ENCODE measurements at places on chromosomes 6 and 20.

DNA sequence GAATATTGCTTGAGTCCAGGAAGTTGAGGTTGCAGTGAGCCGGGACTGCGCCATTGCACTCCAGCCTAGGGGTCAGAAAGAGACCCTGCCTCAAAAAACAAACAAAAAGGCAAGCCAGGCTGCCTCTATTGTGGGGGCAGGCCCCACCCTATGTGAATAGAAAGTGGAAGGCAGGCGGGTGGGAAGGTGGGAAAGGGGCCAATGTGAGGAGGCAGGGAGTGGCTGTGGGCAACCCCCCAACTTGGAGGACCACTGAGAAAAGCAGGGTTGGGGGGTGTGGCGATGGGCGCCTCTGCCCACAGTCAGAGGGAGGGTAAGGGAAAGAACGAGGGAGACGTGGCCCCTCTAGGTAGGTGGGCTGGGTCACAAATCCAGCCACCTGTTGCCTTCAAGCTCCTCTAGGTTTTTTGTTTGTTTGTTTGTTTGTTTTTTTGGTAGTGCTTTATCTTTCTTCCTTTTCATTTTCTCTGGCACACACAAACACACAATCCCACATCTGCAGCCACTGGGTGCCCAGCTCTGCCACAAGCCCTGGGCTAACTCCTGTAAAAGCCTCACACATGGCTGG lies 5.3 kb upstream of the AP5S1 start:
- no peak for DNase-seq

DNA sequence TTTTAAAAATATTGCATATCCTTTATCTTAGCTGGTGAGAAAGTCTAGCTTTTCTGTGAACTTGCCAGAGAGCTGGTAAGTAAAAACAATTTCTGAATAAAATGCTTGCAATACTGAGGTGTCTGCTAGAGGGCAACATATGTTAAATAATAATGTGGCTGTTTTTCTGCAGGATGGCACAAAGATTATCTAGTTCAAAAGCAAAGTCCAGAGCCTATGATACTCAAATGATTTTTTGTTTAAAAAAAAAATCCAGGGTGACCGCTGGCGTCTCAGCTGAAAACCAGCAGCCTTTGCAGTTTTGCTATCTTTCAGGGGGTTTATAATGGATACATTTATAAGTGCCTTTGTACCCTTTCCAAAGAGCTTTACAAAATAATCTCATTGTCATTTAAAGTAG lies 194.9 kb downstream of the PHACTR1 start:
- DNase-seq = no peak

DNA sequence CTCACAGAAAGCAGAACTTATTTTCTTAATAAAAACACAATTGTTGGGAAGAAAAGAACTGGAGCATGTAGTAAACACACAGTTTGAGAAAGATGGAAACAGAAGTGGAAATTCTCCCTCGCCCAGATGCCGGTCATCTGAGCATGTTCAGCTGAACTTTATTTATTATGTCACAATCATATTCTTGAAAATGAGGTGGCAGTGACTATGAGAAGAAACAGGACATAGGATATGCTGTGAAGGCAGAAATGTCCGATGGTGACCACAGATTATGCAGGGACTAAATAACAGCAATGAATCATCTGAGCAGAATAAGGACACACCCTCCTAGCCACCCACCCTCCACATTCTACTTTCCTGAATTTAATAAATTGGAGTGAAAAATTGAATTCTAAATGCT lies 425.3 kb upstream of the NOX3 start:
- DNase-seq = no peak

DNA sequence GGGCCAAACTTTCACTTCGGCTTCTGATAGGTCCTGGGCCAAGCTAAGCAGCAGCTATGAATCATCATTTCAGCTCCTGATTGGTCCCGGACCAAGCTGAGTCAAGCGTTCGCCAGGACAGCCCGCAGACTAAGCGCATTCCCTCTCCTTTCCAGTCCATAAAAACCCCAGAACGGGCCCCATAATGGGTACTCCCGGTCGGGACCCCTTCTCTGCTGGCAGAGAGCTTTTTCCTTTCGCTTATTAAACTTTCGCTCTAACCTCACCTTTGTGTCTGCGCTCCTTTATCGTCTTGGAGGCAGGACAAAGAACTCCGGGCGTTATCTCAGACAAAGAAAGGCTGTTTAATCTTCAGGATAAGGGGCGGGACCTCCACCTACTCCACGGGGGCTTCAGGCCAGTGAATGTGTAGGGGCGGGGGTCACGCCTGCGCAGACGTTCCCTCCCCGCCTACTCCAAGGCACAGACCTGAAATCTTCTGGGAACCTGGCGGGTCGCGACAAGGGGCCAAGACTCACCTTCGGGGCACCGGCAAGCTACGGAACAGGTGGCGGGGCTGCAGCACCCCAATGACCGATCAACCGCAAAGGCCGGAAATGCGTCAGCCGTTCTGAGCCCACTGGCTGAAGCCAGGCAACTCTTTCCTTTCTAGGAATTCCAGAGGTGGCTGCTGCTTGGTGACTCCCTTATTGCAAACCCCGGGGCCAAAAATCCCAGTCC lies at the start of gene ZSCAN31:
Gene ZSCAN31, minus strand, starts transcription at position 585 of the 720 bp plus-strand sequence. CDS start 6,465 bp downstream, outside the sequence.
- DNase-seq = peak; percentile 90

DNA sequence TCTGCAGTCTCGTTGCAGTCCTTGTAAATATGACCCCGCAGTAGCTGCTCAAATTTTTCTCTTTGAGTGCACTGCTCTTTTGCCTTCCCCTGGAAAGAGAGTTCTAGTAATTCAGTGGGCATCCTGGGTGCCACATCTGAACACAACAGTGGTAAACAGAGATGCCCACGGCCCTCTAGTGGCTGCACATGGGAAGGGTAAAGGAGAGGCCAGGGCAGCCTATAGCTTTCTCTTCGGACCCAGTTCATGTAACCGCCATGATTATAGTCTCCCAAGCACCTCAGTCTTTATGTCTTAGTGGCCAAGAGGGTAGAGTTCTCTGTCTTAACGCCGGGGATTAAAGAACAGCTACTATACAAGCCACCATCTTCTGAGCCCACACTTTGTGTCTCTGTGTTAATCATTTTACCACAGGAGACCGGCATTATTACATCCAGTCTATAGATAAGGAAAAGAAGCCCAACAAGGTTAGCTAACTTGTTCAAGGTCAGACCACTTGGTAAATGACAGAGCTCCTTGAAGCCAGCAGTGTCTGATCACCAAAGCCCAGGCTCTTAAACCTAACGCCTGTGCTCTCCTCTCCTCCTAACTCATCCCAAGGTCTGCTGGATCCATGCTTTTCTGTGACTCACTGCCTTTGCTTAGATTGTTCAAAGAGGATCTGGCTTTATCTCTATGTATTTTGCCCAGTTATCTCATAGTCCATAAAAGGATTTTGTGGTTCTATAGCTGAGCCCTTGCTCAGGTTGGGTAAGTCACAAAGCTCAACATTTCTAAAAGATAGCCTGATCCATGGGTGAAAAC lies 81.8 kb downstream of the ISM1 start:
- no peak for DNase-seq

- DNase-seq = no peak
Observed at GRCh38 chr6:145090801-145091585, 644.3 kb downstream of the EPM2A start.

DNA sequence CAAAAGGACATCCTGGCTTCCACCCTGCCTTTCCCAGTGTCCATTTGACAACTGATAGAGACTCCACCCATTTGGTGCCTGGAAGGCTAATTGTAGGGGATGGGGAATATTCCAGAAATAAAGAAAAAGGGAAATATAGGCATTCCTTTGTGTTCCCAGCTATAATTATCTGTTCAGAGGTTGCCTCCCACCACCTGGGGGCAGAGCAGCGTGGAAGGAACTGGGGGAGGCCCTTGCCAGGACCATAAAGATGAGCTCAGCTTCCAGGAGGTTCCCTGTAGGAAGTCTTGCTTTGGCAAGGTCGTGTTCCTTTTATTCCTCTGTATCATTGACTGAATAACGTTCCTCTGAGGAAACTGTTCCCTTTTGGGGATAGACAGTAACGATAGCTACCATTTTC lies 214.7 kb downstream of the TFAP2C start:
- no peak for DNase-seq

DNA sequence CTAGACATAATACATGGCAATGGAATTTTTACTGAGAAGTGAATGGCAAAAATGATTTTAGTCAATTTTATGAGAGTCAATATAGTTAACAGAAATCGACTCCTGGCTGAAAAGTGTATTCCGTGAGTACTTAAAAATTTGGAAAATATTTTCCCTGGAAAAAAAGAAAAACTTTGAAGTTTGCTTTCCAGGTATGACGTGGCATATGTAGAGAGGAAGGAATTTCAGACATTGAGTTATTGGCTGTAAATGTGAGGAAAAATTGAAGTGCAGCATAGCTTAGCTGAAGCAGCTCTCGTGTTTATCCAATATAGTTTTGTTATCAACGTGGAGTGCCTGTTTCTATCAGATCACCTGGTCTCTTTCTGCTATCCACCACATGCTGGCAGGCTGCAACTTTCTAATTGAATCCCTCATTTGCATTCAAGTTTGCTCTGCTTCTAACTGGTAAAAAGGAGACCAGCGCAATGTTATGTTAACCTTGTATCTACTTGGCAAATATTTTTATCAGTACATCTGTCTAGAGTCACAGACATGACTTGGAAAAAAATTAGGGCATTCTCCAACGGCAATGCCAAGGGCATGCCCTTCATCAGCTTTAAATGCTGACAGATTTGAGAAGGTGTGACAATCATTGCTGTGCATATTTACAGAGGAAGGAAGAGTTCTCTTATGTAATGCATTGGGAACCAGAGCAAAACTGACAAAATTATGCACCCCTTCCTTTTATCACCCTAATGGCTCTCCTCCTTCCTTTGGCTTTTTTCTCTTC lies 1102.8 kb upstream of the FLRT3 start:
- no peak for DNase-seq

- DNase-seq = no peak
Observed at GRCh38 chr20:3820901-3821727, 767 bp downstream of the AP5S1 start.

DNA sequence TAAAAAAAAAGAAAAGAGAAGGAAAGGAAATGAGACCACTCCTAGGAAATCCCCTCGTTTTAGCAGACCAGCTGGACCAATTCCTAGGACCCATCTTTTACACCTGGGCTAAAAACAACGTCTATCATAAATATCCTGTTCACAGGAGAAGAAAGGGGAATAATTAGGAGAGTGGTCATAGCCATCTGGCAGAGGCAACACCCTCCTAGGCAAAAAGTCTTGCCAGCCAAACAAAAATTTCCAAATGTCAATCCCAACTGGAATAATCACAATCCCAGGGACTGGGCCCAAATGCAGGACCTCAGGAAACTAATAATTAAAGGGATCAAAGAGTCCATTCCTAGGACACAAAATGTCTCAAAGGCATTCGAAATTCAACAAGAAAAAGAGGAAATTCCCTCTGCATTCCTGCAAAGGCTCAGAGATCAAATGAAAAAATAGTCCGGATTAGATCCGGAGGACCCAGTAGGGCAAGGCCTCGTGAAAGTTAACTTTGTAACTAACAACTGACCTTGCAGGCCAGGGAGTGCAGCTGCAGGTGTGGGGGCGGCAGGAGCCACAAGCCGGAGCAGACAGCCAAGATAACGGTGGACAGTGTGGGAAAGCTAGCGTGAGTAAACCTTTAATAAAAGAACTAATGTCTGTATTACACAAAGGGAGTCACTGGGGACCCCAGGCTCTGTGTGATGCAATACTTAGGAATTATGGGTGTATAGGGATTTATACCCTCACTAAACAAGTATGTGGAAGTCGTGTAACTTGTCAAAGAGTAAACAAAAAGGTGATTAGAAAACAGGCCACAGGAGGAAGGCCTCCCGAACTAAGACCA lies 11.7 kb downstream of the LCA5 start:
- no peak for DNase-seq

- no peak for DNase-seq
Observed at GRCh38 chr6:132726608-132726975, 12.7 kb upstream of the VNN1 start.

GRCh38 chr6:100614386-100614785 lies 149.7 kb upstream of the SIM1 start:
- no peak for DNase-seq

GRCh38 chr20:63134201-63134612 lies 81.7 kb downstream of the YTHDF1 start:
- no peak for DNase-seq

DNA sequence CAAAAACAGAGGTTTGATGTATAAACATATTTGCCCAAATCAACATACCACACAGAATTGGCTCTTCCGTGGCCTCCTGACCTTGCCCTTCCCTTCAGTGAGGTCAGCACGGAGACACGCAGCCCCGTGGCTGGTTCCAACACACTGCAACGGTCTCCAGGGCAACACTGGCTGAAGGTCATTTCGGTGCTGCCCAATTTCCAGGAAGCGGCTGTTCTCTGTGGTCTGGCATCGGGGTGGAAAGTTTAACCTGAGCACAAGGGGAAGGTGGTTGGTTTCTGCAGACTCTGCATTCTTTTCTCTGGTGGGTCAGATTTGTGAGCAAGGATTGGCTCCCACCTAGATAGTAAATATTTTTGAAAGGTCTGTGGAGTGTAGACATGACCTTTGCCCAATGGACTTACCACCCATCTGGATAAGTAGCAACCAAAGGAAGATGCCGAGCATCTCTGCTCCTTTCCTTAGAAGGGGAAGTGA lies 177.6 kb upstream of the PHACTR1 start:
- DNase-seq = no peak

GRCh38 chr6:28488916-28489365 lies 26.7 kb downstream of the GPX6 start:
- DNase-seq = no peak

- no peak for DNase-seq
Observed at GRCh38 chr6:47034926-47035325, 7.2 kb downstream of the ADGRF1 start.

DNA sequence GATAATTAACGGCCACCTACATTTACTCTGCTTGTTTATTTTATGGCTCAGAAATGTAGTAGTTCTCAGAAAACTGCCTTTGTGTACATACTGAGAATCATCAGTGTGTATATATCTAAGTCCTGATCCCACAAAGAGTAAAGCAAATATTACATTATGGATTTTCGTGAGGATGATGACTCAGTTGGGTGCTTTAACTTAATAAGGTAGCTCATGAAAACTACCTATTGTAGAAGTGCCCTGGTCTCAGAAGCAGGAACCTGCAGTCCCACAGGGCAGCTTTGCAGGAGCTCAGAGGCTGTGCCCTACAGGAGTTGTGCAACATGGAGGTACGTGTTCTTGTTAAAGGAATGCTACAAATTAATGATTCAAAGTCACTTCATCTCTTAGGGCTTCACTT lies 108.2 kb downstream of the PLG start:
- no peak for DNase-seq

DNA sequence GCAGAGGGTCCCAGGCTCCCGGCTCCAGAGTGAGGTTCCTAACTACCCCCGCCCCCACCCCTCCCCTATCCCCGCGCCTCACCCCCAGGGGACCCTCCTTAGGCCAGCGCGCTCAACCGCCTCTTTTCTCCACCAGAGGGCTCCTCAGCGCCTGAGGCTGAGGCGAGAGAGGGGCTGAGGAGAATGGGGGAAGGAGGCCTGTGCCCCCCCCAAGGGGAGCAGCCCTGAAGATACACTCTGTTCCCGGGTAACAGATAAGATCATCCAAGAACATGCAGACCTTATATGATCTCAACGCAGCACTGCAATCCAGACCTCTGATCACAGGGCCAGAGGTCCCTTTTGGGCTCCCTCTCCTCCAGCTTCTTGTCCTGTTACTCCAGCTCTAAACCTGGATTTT lies 43.3 kb upstream of the MRPS10 start:
- no peak for DNase-seq

- no peak for DNase-seq
Observed at GRCh38 chr20:20373091-20373571, 5.2 kb downstream of the INSM1 start.

Measured in C1 segment of cervical spinal cord (tissue), 14 donors.